ENCODE measurements at places on chromosomes 7 and 10. TPM values are rescaled to one million over a fixed set of nuclear protein-coding genes. Genes with fewer than 3 reads are reported as not detected.

- no peak for DNase-seq
Observed at GRCh38 chr10:24873281-24873683, 79.1 kb downstream of the PRTFDC1 start.

GRCh38 chr7:157570531-157571200 is 233.9 kb downstream of the DNAJB6 start:
- DNase-seq, result no peak

DNA sequence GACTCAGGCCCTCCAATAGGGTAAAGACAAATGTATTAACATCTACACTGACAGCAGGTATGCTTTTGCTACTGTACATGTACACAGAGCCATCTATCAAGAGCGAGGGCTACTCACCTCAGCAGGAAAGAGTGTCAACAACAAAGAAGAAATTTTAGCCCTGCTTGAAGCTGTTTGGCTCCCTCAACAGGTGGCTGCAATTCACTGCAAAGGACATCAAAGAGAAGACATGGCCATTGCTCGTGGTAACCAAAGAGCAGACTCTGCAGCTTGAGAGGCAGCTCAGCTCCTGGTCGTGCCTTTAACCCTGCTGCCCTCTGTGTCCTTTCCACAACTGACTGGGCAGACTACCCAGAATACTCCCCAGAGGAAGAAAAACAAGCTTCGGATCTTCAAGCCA is 5.1 kb downstream of the AKR1B15 start:
- no peak for DNase-seq

DNA sequence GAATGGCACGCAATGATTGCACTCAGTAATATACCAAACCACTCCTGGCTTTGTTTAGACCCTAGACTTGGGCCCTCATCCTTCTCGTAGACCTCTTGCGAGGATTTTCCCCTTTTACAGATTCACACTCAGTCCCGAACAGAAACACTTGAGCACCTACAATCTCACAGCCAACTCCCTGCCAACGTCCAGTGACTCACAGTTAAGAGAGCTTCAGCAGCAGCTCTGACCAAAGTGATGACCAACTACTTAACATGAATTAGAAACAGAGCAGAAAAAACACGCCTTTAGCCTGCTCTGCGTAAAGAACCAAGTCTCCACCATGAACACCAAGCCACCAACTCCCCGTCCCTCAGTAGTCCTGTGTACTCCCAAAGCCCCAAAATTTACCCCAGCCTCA is 2.2 kb downstream of the DNAJC30 start:
- DNase-seq, result no peak

- DNase-seq, result no peak
Observed at GRCh38 chr7:50988465-50988864, 205.8 kb upstream of the GRB10 start.

- DNase-seq, result peak; percentile 65
Observed at GRCh38 chr7:130063036-130063435, 7.3 kb upstream of the KLHDC10 start.

DNA sequence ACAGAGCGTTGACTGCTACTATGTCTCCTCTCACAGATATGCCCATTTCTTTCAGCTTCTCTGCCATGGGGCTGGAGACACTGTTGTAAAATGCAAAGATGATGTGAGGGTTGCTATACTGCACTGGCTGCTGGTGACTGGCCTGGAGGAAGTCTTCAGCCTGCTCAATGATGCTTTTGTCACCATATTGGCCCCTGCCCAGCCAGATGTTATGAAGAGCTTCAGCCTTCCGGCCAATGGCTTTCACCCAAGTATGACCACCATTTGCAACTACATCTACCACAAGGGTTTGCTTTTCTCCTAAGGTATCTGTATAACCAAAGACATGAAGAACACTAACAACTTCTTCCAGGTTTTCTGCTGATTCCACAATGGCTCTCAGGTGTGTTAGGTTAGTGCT is 1.6 kb downstream of the C7orf25 start:
- DNase-seq, result no peak

DNA sequence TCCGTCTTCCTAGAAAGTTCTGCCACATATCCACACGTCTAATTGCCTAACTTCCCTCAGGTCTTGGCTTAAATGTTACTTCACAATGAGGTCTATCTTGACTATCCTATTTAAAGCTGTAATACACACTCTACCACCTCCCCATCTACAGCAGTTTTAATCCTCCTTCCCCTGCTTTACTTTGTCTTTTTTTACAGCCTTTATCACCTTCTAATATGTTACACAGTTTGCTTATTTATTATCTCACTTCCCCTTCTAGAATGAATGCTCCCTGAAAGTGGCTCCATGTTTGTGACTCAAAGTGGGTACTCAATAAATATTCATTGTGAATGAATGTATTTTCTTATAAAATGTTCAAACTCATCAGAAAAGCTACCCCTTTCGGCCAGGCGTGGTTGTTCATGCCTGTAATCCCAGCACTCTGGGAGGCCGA is 13.6 kb upstream of the MICU1 start:
- DNase-seq, result no peak

- DNase-seq, result no peak
Observed at GRCh38 chr10:9301554-9301953, 1247.1 kb downstream of the GATA3 start.

GRCh38 chr7:130289478-130289877 is 3.5 kb upstream of the CPA4 start:
- DNase-seq, result no peak

SCD gene
- total RNA-seq, result 5.4 TPM

TET1 gene
- total RNA-seq, result 1.4 TPM

NCOA4 gene
- 47.4 TPM for total RNA-seq

CLRN3 gene
- total RNA-seq, result not detected

PDE1C gene
- not detected for total RNA-seq

CPEB3 gene
- 1.1 TPM for total RNA-seq

FAM237B gene
- not detected for total RNA-seq
